Stimulated activated naive CD4-positive, alpha-beta T cell treated with Interleukin-2 at 50 U/mL for 16 hours (primary cell): ENCODE measurements at places on chromosomes 16 and 17.
A peak's percentile ranks its signal among the peaks of the same experiment; 100 is the strongest.

- no peak for DNase-seq
Observed at GRCh38 chr17:73801455-73802100, 157.3 kb upstream of the SDK2 start.

DNA sequence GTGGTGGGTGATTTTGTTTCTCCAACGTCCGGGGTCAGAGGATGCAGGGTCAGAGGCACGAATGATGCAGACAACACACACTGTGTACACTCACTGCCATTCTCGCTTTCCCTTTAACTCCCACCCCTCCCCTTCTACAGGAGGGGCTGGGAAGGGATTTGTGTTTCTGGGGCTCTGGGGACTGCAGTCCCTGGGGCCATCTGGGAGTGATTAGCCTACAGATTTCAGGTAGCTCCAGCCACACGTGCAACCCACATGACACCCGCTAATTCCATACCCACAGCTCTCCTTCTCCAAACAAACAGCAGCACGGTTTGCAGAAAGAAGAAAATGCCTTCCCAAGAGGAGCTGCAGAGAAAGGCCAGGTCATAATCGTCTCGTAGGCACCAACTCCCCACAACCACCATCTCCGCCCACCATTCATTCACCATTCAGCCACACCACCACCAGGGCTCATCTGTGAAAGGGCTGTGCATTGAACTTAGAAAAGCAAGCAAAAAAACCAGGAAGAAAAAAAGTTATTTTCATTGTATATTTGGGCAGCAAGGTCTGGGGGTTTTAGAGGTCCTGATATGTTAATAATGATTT is 9.4 kb upstream of the SOX9 start:
- DNase-seq: no peak

GRCh38 chr17:14926073-14926472 is 339.1 kb downstream of the PMP22 start:
- no peak for DNase-seq

- DNase-seq: no peak
Observed at GRCh38 chr16:78065319-78065718, 34.1 kb upstream of the WWOX start.

DNA sequence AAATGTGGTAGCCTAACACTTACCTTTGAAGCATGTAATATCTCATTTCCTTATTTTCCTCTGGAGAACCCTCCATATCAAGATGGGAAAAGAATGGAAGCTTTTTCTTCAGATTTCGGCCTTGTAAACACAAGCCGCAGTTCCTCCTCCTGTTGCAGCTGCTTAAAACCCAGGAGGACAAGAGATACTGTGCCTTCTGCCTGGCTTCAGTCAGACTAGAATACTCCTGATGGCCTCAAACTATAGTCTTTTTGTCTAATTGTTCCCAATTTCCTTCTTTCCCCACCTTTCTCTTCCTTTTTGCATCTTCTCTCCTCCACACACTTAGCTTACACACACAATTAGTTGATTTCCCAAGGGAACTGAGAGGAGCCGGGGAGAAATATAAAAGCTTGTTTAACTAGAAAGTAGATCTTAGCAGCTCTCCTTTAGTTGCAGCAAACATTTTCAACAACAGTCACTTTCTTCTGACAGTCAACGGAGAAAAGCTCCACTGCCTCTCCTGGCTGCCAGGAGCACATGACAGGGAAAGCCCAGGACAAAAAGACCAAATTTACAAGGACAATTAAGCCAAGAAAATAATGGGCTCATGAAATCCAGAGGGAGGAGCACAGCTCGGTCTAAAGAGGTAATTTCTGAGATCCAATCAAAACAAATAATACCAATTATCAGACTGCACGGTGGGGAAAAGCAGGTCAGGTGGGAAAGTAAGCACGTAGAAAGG is 76.4 kb upstream of the C17orf78 start:
- no peak for DNase-seq

DNA sequence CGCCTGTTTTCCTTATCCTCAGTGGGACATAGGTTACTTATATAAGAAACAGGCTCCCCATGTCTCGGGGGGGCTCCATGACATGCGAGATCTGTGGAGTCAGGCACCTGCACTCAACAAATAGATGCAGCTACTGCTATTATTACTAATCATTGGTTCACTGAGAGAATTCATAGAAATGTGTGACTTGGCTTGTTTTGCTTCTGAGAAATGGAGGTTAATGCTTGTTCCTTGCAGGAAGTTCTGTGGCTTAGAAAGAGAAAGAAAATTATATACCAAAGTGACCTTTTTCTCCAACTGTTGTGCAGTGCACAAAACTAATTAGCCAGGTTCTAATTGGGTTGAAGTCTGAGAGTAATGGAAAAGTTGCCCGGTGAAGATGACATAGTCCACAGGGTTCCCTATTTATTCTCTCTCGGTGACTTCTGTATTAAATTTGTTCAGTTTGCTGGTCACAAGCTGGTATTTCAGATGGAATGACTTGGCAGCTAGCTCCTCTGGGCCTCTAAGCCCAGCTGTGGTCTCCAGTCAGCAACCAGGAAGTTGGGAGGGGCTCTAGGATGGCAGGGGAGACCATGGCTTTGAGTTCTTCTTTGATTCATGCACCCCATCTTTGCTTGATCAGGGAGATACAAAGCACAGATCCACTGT is 17.6 kb upstream of the MAF start:
- DNase-seq: peak; percentile 26

DNA sequence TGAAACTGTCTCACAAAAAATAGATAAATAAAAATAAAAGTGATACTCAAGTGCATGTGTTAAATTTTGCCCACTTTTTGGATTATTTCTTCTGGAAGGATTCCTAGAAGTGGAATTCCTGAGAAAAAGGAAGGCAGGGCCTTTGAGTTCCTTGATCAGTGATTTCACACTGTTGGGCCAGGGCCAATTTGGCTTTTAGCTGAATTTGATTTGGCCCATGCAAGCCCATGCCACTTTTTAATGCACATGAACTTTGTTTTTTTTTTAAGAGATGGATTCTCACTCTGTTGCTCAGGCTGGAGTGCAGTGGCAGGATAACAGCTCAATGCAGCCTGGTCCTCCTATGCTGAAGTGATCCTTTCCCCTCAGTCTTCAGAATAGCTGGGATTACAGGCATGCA is 96.3 kb downstream of the TNFRSF13B start:
- no peak for DNase-seq

DNA sequence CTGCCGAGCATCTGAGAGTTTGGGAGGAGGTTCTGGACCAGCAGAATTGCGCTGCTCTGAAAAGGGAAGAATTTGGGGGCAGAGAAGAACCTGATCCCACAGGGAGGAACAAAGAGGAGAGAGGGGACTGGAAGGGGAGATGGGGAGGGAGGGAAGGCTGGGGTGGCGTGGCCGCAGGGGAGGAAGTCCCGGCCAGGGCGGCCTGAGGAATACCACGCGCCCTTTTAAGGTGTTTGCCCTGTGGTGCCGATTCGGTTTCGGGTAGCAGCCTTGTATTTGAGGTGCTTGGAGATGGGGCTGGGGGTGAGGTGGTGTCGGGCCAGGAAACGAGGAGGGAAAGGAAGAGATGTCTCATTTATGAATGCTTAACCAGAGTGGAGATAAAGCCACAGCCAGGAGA is 51.3 kb downstream of the AKAP1 start:
- DNase-seq: no peak

DNA sequence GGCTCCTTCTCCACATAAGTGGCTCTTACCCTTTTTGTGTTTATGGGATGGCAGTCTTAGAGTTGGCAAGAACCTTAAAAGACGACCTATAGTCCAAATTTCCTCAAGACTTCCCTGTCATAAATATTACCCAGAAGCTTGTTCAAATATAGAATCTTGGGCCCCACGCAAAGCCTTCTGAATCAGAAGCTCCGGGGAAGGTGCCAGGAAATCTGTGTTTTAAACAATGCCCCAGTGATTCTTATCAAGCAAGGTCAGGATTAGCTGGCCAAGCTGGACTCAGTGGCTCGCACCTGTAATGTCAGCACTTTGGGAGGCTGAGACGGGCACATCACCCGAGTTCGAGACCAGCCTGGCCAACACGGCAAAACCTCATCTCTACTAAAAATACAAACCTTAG is 85.7 kb downstream of the TIMM22 start:
- no peak for DNase-seq

DNA sequence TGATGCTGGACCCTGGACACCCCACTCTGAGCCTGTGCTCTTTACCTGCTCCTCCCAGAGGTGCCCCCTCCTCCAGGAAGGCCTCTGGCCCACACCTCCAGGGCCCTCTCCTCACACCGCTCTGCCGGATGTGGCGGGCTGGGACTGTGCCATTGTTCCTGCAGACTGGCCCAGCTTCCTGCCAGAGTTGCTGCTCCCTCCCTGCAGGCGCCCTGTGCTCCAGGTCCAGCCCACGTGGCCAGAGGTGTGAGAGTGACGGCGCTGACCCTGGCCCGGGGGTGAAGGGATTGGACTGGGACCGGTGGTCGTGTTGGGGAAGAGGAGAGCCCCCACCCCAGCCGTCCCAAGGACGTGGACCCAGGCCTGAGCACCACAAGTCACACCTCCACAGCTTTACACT is 5.7 kb downstream of the E4F1 start:
- no peak for DNase-seq

- DNase-seq: no peak
Observed at GRCh38 chr17:54933921-54934320, 33.3 kb downstream of the TOM1L1 start.

DNA sequence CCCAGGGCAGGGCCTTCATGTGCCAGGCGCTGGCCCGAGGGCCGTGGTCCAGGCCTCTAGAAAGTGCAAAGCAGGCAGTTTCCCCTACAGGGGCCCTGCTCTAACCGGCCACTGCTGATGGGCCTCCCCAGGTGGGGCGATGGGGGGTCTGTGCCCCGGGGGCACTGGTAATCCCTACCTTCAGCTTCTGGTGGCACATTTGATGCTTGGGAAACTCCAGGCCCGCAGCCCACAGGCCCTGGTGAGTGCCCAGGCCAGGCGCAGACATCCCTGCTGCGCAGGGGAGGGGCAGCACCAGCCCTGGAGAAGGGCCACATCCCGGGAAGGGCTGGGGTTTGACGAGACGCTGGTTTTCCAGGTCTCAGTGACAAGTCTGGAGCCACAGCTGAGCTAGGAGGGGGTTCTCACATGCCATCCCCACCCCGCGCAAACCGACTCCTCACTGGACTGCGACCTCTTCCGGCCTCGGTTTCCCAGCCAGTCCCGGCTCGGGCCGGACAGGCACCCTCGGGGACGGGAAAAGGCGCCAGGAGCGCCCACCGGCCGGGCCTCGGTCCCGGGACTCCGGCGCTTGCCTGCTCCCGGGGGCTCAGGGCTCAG is 1.6 kb downstream of the DOC2B start:
- no peak for DNase-seq

DNA sequence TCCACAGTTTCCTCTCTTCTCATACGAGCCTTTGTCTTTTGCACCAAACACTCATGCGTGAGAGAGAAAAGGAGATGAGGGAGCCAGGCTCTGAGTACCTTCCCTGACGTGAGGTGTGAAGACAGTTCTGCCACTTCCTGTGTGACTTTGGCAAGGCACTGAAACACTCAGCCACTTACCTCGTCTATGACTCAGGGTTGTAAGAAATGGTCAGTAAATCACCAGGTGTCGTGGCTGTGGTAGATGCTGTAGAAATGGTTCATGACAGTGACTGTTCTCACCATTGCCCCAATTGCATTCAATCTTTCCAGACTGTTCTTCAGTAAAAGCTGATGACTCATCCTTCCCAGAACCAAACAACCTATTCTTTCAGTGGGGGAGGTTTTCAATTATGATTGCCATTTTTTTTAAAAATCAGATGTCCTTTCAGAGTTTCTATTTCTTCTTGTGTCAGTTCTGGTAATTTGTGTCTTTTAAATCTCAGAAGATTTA is 49.2 kb upstream of the CBFA2T3 start:
- peak; percentile 55 for DNase-seq

DNA sequence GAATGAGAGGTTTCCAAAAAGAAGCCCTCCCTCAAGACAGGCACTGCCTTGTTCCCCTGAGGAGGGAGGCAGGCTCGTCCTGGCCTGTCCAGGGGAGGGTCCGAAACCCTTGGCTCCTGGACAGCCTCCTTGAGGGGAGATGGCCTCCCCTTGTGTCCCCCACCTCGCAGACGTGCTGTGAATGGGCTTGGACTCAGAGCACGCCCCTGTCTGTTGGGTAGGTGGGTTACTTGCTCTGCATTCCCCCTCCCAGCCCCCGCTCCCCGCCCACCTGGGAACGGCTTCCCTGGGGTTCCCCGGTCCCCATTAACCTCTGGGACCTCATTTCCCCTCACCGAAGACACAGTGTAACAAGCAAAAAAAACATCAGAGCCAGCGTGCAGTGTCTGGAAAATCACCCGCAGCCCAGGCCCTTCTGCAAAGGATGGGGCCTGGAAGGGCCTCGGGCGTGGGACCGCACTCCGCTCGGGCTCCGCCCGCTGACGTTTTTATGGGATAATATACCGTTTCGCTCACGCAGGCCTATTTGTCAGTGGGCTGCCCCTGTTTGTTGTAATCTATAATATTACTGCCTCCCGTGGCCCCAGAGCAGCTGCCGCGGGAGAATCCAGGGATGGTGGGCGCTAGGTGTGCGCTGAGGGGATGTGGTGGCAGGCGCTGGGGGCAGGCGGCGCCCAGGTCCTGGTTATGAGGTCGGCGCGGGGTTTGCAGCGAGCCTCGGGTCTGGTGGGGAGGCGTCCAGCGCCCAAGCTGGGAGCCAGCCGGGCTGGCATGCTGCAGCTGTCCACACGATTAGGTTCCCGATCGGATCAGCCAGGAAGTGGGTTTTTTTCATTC is 11.1 kb downstream of the BAHCC1 start:
- DNase-seq: no peak

GRCh38 chr16:2775131-2775716 is 1.9 kb downstream of the ELOB start:
- DNase-seq: no peak

DNA sequence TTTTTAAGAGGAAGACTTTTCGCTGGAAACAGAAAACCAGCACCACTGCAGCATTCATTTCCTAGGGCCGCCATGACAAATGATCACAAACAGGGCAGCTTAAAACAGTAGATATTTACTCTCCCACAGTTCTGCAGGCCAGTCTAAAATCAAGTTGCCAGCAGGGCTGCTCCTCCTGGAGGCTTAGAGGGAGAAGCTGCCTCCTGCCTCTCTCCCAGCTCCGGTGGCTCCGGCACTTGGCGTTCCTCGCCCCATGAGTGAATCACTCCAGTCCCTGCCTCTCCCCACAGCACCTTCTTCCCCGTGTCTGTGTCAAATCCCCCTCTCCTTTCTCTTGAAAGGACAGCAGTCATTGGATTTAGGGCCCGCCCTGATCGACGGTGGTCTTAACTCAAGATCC is 72.1 kb downstream of the SOCS1 start:
- DNase-seq: no peak

DNA sequence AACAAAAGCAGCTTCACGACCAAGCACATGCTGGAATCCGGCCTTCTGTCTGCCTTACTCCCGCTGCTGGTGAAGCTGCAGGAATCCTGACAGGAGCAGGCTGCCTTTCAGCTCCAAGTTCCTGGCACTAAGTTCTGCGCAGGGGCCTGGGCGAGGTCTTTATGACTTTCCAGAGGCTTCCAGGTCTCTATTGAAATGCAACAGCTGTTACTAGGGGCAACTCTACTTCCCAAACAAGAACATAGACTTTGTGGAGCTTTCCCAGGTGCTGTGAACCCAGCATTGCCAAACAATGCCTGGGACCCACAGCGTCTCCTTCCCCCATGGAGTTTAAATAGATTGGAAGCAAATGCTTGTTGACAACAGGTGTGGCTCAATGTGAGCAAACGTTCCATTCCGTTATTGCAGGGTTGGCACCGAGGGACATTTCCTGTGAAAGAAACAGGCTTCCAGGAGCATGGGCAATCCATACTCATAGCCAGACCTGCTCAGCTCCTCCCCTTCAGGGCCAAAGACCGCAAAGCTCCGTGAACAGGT is 156.0 kb downstream of the CDH13 start:
- DNase-seq: no peak

- DNase-seq: no peak
Observed at GRCh38 chr16:11561454-11561805, 25.3 kb downstream of the LITAF start.
